ENCODE measurements at places on chromosomes 2 and 18.

DNA sequence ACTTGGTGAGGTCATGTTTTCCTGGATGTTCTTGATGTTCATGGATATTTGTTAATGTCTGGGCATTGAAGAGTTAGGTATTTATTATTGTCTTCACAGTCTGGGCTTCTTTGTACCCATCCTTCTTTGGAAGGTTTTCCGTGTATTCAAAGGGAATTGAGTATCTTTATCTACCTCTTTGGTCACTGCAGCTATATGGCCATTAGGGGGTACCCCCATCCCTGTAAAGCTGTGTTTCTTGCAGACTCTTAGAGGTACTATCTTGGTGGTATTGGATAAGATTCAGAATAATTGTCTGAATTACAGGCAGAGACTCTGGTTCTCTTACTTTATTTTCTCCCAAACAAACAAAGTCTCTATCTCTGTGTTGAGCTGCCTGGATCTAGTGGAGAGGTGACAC lies 401.6 kb upstream of the FSIP2 start:
- DNase-seq, result no peak

DNA sequence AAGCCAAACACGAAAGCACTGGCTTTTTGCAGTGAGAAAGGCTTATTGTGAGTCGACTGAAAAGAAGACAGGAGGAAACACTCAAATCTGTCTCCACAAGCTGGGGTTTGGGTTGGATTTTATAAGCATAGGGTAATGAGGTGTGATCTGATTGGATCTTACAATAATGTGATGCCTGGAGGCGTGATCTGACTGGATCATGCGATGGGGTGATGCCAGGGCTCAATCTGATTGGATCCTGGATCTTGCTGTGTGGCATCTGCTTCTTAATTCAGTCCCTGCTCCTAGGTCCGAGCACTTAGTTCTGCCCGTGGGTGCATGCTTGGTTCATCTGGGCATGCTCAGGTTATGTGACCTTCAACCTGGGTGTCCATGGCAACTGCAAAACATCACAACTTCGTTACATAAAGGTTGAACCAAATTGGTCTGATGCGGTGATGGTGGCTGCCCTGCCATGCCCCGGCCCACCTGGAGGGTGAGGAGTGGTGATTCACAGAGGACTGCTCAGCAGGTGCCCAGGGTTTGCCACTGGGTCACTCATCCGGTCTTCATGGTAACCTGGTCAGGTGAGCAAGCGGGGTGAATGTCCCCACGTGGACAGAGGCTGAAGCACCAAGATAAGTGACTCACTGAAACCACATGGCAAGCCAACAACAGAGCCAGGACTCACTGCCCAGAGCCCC lies 111.0 kb downstream of the KCNF1 start:
- DNase-seq, result no peak

DNA sequence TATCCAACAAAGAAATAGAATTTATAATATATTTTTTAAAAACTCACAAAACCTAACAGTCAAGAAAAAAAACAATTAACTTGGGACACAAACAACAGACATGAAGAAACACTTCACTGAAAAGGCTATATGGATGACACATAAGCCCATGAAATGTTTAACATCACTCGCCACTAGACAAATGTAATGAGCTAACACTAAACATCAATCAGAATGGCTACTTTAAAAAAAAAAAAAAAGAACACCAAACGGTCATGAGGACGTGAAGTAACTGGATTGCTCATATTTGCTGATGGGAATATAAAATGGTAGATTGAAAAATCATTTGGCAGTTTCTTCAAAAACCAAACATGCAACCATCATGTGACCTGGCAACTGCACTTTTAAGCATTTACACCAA lies 97.3 kb upstream of the RGPD4 start:
- no peak for DNase-seq

- DNase-seq, result no peak
These were observed 262.1 kb downstream of the LPIN1 start for GRCh38 chr2:12008425-12009061.

GRCh38 chr2:128274218-128274617 lies 44.5 kb downstream of the HS6ST1 start:
- no peak for DNase-seq

- no peak for DNase-seq
These were observed 3.3 kb downstream of the GPR39 start for GRCh38 chr2:132419941-132420340.

DNA sequence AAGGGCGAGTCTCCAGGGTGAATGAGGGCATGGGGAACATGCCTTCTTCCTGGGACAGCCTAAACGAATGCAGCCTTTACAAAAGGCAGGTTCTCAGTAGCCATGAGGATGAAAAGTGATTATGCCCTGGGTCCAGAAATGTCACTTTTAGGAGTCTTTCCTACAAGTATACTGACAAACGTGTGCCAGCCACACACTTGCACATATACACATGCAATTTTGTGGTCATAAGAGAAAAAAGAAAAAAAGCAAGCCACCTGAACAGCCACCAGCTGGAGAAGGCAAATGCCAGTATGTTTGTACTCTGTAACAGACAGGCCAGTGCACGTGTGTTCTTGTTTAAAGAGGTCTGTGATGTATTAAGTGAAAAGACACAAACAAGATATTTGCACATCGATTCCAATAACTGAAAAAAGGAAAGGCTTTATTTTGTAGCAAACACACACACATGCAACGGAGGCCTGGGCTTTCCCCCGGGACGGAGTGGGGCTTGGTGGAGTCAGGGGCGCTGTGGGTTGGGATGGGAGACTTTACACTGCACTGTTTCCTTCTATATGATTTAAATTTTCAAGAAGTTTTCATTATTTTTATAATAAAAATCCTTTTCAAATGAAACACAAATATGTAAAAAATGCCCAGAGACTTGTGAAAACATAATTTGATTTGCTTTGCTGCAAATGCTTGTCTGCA lies 108.4 kb downstream of the FAM210A start:
- no peak for DNase-seq

DNA sequence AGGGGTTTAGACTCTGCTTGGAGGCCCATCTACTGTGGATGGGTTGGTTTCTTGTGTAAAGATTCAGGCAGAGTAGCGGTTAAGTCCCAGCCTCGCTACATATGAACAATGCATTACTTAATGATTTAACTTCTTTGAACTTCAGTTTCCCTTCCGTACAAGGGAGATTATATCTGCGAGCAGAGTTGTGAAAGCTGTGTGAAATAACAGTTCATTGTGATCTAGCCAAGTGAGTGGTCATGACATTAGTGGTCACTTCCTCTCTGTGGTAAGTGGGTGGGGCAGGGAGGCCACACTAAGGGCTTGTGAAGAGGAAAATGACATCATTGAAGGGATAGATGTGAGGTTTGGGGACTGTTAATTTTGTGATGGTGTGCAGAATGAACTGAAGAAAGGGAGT lies 14.1 kb upstream of the MEX3C start:
- DNase-seq, result peak; percentile 44

GRCh38 chr2:135563793-135564192 lies 32.5 kb downstream of the R3HDM1 start:
- DNase-seq, result no peak

DNA sequence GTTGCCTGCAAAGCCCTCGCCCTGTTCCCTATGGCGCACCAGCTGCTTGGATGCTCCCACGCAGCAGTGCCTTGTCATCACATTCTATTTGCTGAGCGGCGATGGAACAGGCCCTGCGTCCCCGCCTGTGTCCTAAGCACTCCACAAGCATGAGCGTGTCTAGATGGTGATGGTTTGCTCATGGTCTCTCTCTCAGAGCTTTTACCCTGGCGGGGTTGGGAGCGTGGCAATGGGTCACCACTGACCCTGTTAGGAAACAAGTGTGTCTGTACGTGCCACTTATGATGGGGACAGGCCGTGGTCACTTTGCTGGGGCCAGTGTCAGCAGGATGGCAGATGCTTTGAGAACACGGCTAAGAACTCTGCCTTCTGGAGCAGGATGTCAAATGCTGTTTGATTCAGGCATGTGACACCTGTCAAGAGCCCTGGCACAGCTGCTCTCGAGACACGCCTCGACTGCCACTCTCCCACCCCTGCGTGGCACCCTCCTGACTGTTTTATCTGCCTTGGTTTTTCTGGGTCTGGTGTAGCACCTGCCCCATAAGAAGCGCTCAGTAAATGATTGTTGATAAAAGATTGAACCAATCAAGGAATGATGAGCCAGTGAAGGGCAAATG lies 44.2 kb downstream of the RRM2 start:
- DNase-seq, result no peak

GRCh38 chr2:144516411-144516980 lies 3.4 kb downstream of the ZEB2 start:
- DNase-seq, result no peak

DNA sequence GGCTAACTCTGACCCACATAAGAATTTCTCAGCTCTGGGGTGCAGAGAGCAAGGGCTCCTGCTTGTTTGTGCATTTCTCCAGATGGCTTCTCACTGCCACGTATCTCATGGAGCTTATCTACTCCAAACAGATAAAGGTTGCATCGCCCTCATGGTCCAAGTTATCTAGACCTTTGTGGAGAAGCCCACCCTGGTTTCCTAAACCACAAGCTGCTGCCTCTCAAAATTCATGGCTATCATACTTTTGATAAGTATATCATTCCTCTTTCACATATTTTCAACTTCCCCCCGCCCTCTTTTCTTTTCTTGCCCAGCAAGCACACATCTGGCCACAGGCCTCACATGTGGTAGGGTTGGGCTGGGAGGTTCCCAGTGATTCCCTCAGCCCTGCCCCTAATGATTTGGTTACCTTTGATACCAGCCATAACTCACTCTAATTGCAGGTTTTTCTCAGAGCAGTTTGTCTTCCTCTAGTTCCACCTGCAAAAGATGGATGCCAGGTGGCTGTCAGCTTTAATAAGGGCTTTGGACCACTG lies 146.0 kb downstream of the RHBDD1 start:
- no peak for DNase-seq

DNA sequence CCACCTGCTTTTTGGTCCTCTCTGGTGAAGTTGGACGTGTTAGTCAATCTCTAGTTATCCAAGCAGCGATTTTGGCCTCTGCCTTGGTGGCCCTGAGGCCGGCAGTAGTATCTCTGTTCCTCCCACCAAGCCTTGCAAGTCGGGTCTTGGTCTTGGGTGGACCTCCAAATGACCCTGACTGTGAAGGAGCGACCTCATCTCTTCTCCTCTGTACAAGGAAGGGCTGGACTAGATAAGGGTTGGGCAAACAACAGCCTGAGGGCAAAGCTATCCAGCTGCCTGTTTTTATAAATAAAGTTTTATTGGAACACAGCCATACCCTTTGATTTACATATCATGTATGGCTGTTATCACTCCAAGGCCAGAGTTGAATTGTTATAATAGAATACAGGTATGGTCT lies 74.6 kb upstream of the FOSL2 start:
- DNase-seq, result no peak

GRCh38 chr2:67790622-67791021 lies 272.2 kb downstream of the C1D start:
- peak; percentile 19 for DNase-seq

- peak; percentile 34 for DNase-seq
These were observed 70.4 kb downstream of the APLF start for GRCh38 chr2:68537809-68538208.

DNA sequence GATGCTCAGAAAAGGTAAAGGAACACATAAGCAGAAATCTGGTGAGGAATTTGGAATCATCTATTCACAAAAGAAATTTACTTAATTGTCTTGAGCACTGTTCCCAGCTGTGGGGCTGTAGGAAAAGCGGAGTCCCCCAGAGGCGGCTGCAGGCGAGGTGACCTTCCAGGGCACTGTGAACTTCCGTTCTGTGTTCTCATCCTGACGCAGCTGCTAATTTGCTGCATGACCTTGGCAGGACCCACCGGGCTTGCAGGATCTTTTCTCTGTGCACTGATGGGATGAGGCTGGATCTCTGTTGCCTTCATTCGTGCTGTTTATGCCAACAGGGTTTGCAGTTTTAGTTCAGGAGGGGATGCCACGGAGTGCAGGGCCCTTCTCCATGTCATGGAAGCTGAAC lies 301.9 kb upstream of the MYT1L start:
- no peak for DNase-seq

- DNase-seq, result peak; percentile 47
These were observed 36.2 kb downstream of the HAT1 start for GRCh38 chr2:171958475-171958874.

DNA sequence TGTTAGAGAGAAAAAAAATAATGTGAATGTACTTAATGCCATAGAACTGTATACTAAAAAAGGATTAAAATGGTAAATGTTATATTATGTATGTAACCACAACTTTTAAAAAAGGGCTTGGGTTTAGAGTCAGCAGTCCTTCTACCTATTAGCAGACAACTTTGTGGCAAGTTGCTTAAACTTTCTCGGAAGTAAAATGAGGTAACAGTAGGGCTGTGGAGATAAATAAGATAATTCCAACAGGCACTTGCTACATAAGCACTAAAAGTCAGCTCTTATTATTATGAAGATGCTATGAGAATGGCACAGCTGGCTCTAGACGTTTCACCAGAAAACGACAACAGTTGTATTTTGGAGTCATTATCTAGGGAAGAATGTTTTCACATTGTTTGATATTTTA lies 31.3 kb downstream of the AAK1 start:
- no peak for DNase-seq

GRCh38 chr18:23317975-23318675 lies 135.0 kb upstream of the RIOK3 start:
- DNase-seq, result no peak

GRCh38 chr18:74550886-74551285 lies 16.6 kb downstream of the CNDP1 start:
- no peak for DNase-seq

GRCh38 chr2:239370403-239370802 lies 30.4 kb downstream of the HDAC4 start:
- DNase-seq, result no peak

DNA sequence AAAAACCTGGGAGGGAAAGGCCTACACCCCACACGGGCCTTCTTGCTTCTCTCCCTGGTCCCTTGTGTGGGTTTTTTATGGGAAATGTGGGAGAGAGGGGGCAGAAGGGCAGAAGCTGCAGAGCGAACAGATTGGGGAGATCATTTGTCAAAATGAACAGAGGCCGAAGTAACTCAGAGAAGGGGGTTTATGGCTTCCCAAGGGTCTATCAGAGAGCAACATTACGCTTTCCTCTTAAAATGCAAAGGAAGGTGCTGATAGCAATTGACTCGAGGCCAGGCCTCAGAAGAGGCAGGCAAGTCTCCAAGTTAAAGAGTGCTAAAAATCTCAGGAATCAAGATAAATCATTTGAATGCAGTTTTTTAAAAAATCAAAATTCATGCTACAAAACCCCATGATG lies 101.5 kb downstream of the SGPP2 start:
- no peak for DNase-seq

GRCh38 chr18:42275138-42275535 lies 320.1 kb downstream of the PIK3C3 start:
- DNase-seq, result no peak

GRCh38 chr2:7419814-7420311 lies 502.7 kb downstream of the RNF144A start:
- DNase-seq, result no peak

GRCh38 chr2:138919120-138919747 lies 139.0 kb upstream of the NXPH2 start:
- DNase-seq, result no peak

GRCh38 chr2:105718846-105719481 lies 25.7 kb upstream of the NCK2 start:
- no peak for DNase-seq

- DNase-seq, result no peak
These were observed 8.2 kb upstream of the INPP1 start for GRCh38 chr2:190335225-190335559.

Data from GM04504 (cell line).